ENCODE measurements at places on chromosomes 7 and 10.
A peak's percentile ranks its signal among the peaks of the same experiment; 100 is the strongest.

DNA sequence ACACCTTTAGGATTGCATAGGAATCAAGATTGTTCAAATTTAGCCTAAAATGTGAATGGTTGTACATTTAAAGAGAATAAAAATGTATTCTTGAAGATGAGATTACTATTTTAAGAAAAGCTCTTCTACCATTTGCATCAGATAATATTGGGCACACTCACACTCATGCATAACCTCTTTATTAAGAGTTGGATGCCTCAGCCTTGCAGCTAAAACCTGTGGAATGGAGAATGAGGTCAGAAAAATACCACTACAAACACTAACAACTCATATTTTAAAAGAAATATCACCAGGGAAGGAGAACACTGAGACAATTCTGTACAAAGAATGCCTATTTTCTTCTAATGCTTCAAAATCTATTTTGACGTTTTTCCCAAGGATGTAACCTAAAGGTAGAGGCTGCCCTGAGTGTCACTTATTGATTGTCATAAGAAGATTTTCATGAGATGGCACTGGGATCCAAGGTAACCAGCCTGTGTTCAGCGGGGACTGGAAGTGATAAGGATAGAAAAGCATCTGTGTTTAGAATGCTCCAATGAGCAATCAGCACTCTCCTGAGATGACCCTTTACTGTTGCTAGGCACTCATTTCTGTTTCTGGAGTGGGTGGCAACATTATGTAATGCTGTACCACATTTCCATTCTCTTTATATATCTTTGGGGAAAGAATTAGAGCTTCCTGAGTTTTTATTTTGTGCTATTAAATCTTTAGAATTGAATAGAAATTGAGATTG, 26.6 kb downstream of the REEP3 start:
- DNase-seq = no peak

DNA sequence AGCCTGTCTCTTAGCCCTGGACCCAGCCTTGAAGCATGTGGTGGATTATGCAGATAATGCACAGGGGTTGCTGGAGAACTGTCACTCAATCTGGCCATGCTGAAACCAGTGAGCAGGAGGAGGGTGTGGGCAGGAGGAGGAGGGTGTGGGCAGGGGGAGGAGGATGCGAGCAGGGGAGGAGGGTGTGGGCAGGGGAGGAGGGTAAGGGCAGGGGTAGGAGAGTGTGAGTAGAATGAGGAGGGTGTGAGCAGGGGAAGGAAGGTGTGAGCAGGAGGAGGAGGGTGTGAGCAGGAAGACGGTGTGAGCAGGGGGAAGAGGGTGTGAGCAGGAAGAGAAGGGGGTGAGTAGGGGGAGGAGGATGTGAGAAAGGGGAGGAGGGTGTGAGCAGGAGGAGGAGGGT, 18.8 kb downstream of the CAMK2B start:
- DNase-seq = peak; percentile 7

DNA sequence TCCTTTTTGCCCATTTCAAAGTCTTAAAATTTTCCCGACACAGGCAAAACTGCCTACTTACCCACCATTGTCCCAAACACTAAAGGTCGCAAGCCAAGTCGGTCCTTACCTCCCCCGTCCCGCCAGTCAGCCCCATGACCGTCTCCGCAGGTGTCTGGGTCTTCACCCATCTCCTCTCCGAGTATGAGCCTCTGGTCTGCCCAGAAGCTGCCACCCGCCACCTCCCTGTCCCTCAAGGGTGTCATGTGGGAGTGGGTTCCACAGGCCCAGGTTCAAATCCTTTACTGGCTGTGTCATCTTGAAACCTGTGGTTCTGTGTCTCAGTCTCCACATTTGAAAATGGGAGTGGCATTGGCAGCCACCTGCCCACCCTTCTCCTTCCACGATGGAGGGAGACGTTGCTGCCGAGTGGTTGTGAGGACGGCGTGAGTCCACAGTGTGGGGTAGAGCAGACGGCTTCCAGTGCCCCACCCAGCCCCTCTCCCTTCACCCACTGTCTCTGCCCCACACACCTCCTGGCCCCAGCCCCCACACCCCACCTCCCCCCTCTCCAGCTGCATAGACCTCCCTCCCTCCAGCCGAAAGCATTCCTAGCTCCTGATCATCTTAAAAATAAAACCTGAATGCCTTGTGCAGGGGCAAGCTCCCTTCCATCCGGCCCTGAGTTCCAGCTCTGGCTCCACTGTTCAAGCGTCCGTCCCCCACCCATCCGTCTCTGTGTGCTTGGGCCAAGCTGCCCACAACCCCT, 35.3 kb downstream of the FOXL3 start:
- no peak for DNase-seq

GRCh38 chr7:149733131-149733923, 40.1 kb downstream of the ZNF467 start:
- DNase-seq = no peak

DNA sequence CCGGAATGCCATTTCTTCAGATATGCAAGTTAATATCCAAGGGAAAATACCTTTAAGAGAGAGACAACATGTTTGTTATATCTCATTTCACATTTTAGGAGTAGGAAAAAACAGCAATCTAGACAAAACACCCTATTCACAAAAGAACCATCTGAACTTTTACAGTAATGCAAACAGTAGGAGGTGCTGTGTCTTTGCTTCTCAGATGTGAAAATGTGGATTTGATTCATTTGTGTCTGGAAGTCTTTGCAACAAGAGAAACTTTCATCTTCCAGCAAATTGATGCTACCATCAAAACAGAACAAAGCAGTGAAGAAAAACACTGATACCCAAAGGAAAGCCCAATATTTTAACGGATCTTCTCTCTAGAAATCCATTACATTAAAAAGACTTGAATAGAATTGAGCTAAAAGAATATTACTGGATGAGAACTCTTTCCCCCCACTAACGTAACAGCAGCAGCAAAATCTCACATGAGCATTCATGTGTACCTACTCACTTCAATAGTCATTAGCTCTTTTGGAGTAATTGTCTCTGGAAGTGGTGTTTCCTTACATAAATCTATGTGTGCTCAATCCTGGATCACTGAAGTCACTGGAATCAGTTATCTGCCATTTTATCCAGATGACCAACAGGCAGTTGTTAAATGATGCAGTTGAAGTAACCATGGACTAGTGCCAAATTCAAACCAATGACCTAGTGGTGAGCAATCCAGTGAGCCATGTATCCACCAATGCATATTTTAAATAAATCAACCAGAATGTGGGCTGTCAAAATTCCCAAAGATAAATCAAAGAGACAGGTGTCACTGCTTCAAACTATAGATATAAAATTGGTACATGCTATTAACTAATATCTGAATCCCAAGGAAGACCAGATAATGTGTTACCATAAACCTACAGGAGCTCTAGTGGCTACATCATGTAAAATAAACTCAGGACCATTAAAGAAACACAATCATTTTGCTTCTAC, 1.8 kb downstream of the SEMA3C start:
- DNase-seq = no peak

DNA sequence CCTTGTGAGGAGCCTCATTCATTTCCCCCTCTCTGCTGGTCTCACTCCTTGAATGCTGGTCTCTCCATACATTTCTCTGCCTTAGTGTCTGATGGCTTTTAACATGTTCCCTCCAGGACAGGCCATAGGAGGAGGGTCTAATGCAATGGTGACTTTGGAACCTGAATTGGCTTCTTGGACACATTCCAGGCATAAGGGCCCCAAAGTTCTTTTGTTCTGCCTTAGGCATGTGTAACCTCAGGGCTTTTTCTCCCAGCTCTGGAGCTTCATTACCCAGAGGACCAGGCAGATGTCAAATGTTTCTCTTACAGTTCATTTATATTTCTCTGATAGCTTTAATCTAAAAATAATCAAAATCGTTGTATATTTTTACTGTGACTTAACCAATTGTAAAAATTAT, 162.6 kb downstream of the SDK1 start:
- DNase-seq = no peak

GRCh38 chr10:79446758-79447084, 1.3 kb upstream of the ZCCHC24 start:
- no peak for DNase-seq

DNA sequence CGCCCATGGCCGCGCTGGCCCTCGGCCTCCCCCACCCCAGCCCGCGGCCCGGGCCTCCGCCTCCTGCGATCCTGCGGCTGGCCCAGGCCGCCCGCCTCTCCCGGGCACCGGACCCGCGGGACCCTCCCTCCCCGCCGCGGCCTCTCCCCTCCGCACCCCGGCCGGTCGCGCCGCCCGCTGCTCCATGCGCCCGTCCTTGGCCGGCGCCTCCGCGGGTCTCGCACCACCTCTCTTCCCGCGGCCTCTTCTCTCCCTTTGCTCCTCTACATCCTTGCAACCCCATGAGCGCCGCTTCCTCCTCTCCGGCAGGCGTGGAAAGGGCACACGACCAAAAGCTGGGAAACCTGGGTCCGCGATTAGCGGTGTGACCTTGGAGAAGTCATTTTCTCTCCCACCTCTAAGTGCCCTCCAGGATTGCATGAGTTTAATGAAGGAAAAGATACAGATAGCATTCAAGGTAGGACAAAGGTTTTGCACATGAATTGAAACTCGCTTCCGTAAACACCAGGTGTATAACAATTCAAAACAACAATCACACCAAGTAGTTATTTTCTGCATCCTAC, 448 bp upstream of the SRPK2 start:
- peak; percentile 48 for DNase-seq

DNA sequence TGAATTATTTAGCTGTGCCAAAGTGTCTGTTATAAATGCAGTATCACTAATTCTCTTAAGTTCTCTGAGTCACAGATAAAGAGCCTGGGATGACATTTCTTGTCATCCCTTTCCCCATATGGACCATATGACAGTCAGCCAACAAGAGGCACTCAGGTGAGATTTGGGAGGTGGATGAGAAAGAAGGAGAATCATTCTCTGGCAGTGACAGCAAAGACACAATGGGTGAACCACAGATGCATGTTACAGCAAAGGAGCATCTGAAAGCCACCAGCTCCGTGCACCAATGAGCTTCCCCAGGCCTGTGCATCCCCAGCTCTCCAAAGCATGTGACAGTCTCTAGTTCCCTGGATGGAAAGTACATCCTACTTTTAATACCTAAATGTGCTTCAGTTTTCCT, 10.8 kb downstream of the GIMAP6 start:
- DNase-seq = peak; percentile 52

GRCh38 chr10:79384773-79385391, 37.6 kb downstream of the PPIF start:
- no peak for DNase-seq

DNA sequence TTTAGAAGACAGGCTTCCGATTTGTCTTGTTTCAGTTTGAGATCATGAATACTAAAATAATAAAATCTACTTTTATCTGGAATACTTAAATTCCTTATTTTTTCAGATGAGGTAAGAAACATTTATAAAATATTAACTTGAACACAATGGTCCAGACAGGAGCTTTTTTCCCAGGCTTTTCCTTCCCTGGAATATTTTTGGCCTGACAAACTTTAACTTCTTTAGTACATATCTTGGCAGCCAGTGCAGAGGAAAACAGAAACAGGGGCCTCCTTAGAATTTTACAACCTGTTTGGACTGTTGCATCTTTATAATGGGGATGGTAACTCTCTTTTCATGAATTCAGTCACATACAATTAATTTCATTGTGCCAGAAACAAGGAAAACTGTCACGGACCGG, 41.4 kb downstream of the NRP1 start:
- no peak for DNase-seq

DNA sequence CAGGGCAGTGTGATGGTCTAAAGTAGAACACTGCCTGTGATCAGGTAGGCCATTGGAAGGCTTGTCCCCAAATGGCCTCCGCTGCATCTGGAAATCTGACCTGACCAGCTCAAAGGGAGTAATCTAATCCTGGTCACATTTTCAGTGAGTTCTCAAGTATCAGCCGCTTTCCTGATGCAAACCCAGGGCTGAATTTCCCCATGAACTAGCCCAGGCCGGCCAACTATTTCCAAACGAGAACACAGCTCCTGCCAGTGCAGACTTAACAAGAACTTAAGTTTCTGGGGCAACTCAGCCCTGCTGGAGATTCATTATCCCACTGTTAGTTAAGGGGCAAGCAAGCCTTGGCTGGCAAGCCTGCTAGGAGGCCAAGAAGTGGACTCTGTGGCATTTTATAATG, 59.6 kb upstream of the FAM180A start:
- no peak for DNase-seq

DNA sequence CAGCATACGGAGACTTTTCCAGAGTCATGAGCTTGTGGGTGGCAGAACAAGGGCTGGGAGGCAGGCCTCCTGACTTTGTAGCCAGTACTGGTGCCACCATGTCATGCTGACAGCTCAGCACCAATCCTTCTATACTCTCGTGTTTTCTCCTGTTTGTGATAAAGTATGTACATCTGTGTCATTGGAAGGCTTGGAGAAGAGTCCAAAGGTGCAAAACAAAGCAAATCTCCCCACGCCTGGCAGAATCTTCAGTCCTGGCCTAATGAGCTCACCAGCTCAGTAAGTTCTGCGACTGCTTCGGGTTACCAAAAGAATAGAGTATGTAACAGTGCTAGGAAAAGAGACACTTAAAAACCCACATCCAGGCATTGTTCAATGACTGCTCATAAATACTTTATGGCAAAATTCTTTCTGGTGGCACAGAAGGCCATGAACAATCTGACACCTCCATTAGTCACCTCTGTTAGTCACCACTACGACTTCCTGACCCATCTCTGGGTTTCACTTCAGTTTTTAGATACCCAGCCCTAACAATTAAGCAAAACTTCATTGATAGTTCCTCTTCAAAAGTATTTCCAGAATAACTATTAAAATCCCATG, 24.5 kb downstream of the STEAP1 start:
- DNase-seq = peak; percentile 27

DNA sequence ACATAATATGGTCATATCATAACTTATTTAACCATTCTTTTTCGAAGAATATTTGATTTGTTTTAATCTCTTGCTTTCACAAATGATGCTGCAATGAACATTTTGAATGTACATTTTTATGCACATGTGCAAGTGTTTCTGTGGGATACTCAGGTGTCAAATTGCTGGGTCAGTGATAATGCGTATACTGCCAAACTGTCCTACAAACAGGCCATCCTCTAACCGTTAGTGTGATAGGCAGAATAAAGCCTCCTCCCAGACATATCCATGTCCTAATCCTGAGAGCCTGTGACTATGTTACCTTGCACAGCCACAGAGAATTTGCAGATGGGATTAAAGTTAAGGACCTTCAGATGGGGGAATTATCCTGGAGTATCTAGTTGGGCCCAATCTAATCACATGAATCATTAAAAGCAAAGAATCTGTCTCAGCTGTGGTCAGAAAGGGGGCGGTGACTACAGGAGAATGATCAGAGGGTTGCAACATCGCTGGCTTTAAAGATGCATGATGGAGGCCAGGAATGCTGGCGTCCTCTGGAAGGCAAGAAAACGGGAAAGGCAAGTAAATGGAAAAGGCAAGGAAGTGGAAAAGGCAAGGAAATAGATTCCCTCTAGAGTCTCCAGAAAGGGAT, 46.7 kb downstream of the FZD1 start:
- no peak for DNase-seq

Data from activated CD4-positive, alpha-beta memory T cell treated with anti-CD3 and anti-CD28 coated beads for 36 hours (primary cell).